Myocyte (in vitro differentiated cells): ENCODE measurements at places on chromosomes 2 and 18.

GRCh38 chr18:3442919-3443318 is 7.1 kb upstream of the TGIF1 start:
- no peak for DNase-seq

DNA sequence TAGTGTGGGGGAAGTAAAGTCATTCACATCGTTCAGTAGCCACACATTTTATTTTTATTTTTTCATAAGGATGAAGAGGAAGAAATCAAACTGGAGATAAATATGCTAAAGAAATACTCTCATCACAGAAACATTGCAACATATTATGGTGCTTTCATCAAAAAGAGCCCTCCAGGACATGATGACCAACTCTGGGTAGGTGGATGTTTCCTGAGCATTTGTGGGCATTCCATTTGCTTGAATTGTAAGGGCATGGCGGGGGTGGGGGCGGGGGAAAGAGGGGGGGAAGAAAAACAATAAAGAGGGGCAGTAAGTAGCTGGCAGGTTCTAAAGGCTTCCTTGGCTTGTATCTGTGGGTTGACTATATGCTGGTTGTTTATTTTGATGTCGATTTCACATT is 126.4 kb downstream of the MAP4K4 start:
- DNase-seq, result no peak

GRCh38 chr2:128474036-128474955 is 155.6 kb upstream of the HS6ST1 start:
- no peak for DNase-seq

- no peak for DNase-seq
Measured at GRCh38 chr2:124884315-124884714, 859.2 kb downstream of the CNTNAP5 start.

DNA sequence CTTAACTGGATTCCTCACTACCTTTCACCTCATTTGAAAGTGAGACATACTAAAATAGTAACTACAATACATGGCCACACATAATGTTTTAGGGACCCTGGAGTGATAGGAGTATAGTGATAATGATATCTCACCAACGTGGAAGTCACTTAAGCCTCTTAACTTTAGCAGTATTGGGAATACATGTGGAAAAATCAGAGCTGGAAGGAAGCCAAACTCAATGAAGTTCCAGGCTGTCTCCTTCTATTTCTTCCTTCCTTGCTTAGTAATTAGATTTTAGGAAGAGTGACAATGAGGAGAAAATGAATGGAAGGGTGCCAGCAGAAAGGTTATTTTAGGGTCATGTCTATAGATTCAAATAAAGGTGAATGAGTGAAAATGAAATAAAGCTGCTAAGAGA is 387.3 kb downstream of the PLCL1 start:
- DNase-seq, result no peak
